ENCODE measurements at places on chromosomes 12 and 14. TPM values are rescaled to one million over a fixed set of nuclear protein-coding genes. Genes with fewer than 3 reads are reported as not detected.

RD3L gene
- total RNA-seq: not detected

CRADD gene
- total RNA-seq: 86.3 TPM

KRT85 gene
- total RNA-seq: not detected

KRT80 gene
- total RNA-seq: not detected

ARG2 gene
- total RNA-seq: 21.3 TPM

NELL2 gene
- total RNA-seq: 0.90 TPM

IPO8 gene
- 34.7 TPM for total RNA-seq

PRH1 gene
- total RNA-seq: 45.1 TPM

CD163 gene
- total RNA-seq: 192 TPM

GLRX5 gene
- 40.2 TPM for total RNA-seq

JAG2 gene
- total RNA-seq: 12.3 TPM

FGF23 gene
- not detected for total RNA-seq

GRCh38 chr14:56555921-56556570 lies 23.6 kb upstream of the TMEM260 start:
- DNase-seq: no peak

DNA sequence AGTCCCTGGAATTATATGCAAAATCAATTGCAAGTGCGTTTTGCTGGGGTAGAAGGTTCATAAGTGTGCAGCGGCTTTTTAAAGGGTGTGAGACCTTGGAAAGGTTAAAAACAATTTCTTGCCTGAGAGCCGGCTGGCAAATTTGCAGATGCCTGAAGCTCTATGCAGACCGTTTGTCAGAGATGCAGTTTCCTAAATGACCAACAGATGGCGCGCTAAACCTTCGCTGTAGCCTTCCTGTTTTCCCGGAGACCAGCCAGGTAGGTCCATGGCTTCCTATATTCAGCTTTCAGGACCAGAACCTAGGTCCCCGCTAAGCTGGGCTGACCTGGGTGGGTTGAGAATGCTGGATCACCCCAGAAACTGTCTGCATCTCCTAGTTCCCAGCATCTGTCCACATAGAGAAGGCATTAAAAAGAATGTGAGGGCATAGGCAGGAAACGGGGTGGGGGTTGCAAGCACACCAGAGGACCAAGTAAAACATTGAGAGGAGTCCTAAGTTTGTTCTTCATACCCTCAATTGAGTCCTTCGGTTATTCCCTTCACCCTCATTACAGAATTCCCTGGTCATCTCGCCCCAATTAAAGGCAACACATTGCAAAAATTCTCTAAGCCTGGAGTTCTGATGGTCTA lies 5.7 kb upstream of the NOS1 start:
- DNase-seq: peak; percentile 53

DNA sequence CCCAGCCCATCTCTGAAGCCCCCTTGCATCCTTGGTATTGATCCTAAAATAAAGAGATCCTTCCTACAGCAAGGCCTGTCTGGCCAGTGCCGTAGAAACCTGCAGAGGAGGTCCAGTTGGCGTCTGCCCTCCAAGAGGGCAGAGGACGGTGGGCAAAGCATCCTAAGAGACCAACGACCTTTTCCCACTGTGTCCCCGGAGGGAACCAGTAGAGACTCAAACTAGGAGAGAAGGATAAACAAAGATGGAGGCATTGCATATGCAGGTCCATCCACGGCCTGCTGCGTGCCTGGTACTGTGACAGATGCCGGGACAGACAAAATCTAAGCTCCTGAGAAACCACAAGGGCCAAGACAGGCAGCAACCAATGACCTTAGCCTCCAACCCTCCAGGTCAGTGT lies 3.8 kb downstream of the NCKAP5L start:
- DNase-seq: no peak

GRCh38 chr12:58629376-58629775 lies 290.9 kb downstream of the LRIG3 start:
- DNase-seq: no peak

GRCh38 chr14:74584951-74585350 lies 27.1 kb downstream of the LTBP2 start:
- DNase-seq: no peak

GRCh38 chr12:104888892-104889291 lies 69.2 kb downstream of the SLC41A2 start:
- DNase-seq: no peak

GRCh38 chr14:63747846-63748245 lies 20.0 kb upstream of the SGPP1 start:
- DNase-seq: no peak

DNA sequence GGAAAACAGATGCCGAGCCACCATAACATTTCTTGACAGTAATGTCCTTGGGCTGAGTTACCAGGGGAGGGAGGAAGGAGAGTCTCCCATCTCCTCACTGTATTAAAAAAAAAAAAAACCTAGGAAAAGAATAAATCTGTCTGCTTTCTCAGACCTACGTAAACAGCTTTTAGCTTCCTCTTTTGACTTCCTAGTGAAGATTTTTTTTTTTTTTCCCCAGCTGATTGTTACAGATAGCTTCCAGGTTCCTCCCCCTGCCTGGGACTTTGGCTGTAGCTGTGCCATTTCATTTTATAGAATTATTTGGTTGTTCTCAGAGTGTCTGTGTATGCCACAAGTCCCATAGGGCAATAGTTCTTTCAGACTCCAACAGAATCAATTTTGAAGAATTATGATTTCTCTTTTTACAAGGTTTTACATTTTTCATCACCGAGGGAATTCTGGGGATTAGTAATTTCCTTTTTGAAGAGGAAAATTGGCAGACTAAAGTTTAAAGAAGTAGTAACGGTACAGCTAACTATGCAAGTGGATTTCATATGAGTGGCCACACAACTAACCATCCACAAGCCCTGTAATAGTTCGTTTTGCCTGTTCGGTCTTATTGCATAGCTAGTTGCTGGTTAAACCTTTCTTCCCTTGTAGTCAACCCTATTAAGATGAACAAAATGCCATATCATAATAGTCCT lies 23.1 kb upstream of the GNS start:
- no peak for DNase-seq

GRCh38 chr12:103808239-103808880 lies 32.7 kb downstream of the NT5DC3 start:
- DNase-seq: no peak

DNA sequence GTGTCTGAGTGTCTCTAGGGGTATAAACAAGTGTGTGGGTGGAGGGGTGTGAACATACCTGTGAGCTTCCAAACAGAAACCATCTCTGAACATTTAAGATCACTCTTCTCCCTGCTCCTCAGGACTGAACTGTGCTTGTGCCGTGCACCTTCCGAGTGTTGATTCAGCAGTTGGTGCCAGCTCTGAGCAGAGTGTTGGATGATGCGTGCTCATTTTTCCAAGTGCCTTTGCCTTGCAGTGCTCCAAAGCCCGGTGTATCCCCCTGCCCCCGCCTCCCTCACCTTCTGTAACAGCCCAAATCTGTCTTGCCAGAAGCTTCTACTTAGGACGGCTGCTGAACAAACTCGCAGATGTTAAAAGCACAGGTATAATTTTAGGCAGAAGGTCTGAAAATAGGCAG lies 4.4 kb downstream of the WSCD2 start:
- DNase-seq: no peak

DNA sequence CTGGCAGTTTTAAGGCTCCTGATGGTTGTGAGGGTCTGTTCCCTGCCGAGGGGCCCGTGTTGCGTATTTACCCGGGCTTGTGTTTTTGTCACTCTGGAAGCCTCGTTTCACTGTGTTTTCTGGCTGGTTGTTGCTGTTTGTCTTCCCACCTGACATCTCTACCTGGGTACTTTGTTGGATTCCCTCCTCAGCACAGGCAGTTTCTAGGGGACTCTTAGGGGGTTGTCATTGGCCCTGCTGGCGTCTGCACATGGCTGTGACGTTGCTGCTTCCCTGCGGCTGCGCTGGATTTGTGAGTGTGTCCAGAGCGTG lies 6.4 kb downstream of the FBRSL1 start:
- DNase-seq: no peak

GRCh38 chr14:91363776-91364523 lies 53.7 kb downstream of the CCDC88C start:
- no peak for DNase-seq

- DNase-seq: no peak
These were observed 26.6 kb downstream of the DCN start for GRCh38 chr12:91155990-91156389.

- DNase-seq: no peak
These were observed 202.0 kb downstream of the PPM1H start for GRCh38 chr12:62732861-62733427.

- no peak for DNase-seq
These were observed 164.5 kb downstream of the STXBP6 start for GRCh38 chr14:24885410-24885913.

- no peak for DNase-seq
These were observed 128.4 kb downstream of the RPAP3 start for GRCh38 chr12:47577206-47577989.

DNA sequence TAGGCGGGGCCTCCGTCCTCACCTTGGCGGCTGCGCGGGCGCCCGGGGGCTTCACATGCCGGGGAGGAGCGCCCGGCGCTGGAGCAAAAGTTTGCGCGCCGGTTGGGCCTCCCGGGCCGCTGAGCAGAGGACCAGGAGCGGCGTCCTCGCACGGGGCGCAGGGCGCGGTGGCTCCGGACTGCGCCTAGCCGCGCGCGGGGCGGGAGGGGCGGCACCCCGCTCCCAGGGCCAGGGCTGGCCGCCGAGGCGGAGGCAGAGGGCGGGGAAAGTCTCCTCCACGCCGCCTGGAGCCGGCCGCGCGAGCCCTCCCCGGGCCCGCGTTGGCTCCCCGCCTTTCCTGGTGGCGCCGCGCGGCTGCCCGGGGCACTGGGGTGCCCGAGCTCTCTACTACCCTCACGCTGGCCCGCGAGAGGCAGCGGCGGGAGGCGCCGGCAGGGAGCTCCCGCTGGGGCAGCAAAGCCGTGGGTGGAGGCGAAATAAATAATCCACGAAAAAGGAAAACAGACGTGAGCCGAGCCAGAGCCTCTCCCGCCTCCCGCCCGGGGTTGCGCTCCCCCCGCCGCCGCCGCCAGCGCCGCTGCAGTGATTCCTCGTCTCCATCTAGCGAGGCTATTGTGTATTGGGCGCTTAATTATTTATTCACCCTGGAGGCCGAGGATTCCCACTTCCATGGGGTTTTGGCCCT lies 400 bp upstream of the PRIMA1 start:
- DNase-seq: no peak

DNA sequence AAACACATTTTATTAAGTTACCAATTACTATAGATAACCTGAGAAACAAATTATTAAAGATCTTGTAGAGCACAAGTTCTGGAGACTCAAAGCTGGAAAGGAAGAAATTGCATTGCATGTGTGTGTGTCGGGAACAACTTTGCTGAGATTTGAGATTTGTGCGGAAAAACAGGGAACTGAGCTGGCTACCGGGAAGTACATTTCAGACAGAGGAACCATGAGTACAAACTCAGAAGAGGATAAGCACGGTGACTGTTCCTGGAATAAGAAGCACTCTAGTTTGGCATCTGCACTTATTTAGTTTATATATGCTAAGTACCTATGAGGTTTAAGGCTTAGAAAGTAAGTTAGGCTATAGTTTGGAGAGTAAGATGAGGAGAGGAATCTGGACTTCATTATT lies 97.8 kb downstream of the DACT1 start:
- no peak for DNase-seq

GRCh38 chr12:16189849-16190248 lies 87.6 kb downstream of the SLC15A5 start:
- DNase-seq: no peak

- no peak for DNase-seq
These were observed 128.5 kb downstream of the PHETA1 start for GRCh38 chr12:111240374-111240773.

GRCh38 chr12:52615208-52615868 lies 3.0 kb downstream of the KRT73 start:
- no peak for DNase-seq

GRCh38 chr12:32478858-32479725 lies 79.7 kb downstream of the FGD4 start:
- DNase-seq: no peak

DNA sequence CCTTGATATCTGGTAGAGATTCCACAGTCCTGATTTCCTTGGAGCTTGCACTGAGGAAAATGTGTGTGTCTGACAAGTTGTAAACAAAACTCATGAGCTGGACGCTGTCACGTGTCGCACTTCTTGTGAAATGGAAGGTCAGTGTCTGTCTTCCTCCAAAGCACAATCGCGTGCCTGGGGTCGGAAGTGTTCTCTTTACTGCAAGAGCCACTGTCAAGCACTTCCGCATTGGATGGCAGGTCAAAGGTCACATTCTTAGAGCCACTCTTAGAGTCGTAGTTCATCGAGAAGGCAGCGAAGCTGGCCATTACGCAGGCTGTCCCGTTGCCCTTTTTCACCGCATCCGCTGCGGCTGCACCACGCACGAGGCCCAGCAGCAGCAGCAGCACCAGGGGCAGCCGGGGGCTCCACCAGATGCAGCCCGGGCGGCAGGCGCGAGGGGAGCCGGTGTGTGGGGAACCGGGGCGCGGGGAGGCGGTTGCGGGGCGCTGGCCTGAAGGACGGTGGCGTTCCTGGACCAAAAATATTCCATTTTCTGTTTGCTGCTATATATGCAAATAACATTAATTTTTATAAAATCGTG lies 45.0 kb downstream of the LRTM2 start:
- DNase-seq: no peak

- DNase-seq: no peak
These were observed 29.0 kb downstream of the PAPLN start for GRCh38 chr14:73266317-73266716.

Measured in tibial nerve (tissue), 4 donors.